ENCODE measurements at places on chromosomes 4 and X.

GRCh38 chr4:8394806-8395205 lies 45.7 kb downstream of the ACOX3 start:
- no peak for DNase-seq

GRCh38 chrX:8851231-8851886 lies 50.2 kb upstream of the FAM9A start:
- no peak for DNase-seq

DNA sequence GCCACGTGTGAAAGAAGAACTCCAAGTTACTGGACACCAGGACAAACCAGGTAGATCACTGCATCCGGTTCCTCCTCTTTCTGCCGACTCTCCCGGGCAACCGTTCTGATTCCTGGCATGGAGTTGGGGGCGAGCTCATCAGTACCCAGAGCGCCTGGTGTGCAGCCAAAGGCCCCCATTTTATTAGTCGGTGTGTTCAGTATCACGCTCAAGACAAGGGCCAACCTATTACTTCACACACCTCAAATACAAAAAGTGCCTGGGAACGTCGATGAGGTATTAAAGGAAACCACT lies 2.8 kb upstream of the CTBP1 start:
- no peak for DNase-seq

DNA sequence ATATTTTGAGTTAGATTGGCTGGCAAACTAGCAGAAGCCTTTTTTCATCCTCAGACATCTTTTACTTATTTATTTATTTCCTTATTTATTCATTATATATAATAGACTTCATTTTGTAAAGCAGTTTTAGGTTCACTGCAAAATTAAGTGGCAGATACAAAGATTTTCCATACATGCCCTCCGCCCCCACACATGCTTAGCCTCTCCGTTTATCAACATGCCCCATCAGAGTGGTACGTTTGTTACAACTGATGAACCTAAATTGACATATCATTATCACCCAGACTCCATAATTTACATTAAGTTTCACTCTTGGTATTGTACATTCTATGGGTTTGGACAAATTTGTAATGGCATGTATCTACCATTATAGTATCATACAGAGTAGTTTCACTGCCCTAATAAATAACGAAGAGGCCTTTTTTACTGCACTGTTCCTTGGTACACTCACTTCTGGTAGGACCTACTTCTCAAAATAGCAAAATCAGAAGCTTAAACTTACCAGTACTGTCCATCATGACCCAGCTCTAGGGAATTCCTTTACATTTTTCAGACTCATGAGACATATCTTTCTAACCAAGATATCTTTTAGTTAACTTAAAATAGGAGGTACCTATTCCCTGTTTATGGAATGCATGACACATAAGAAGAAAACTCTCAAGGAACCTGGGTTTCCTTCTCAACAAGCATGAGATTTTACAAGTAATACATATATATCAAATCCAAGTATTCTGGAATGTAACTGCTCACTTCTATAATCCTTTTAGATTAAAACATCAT lies 4.8 kb upstream of the TMPRSS11B start:
- DNase-seq = no peak

DNA sequence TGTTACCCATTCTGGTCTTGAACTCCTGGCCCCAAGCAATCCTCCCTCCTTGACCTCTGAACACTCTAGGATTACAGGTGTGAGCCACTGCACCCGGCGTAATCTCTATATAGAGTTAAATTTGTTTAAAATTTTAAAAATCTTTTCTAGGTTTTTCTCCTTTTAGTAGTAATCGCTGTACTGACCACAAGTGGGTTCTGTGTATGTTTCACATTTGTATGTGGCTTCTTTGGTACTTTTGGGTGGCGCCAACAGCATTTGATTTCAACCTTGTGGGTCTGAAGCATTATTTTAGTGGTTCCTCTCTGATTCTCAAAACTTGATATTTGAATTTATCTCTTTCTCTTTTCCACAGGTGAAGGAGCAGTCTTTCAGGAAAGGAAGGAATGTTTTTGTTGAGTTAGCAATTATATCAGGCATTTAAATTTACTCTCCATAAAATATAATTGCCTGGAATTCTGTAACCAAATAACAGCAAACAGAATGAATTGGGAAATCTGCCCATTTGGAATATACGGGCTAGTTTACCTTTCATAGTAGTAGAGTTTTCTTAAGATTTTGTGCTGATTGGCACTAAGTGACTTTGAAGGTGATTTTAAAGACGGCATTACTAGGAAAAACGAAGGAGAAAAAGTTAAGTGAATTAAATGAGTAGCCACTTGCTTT lies 29.5 kb downstream of the ARHGAP10 start:
- DNase-seq = no peak

- no peak for DNase-seq
These were observed 44.4 kb downstream of the BBS12 start for GRCh38 chr4:122776916-122777315.

- no peak for DNase-seq
These were observed 374.7 kb downstream of the ANKRD50 start for GRCh38 chr4:124337874-124338273.

GRCh38 chrX:70346418-70347070 lies 56.6 kb downstream of the KIF4A start:
- DNase-seq = no peak

DNA sequence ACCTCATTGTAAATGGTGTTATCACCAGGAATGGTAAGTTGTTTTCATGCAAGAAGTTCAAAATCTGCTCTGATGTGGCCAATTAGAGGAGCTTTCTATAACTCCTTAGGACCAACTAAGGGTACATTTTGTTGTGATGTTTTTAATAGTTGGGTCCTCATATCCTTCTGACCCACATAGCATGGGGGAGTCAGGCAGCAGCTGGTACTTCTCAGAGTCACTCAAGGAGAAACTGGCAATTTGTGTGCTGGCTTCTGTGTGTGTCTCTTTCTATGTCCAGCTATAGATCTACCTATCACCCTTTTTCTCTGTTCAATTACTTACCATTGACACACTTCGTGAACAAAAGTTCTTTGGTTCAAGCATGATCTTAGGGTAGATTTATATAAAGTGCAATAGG lies 194.3 kb upstream of the TENM3 start:
- DNase-seq = no peak

- DNase-seq = no peak
These were observed 570.9 kb downstream of the ADGRL3 start for GRCh38 chr4:61771056-61771455.

GRCh38 chrX:121455890-121456289 lies 408.5 kb downstream of the GLUD2 start:
- no peak for DNase-seq

DNA sequence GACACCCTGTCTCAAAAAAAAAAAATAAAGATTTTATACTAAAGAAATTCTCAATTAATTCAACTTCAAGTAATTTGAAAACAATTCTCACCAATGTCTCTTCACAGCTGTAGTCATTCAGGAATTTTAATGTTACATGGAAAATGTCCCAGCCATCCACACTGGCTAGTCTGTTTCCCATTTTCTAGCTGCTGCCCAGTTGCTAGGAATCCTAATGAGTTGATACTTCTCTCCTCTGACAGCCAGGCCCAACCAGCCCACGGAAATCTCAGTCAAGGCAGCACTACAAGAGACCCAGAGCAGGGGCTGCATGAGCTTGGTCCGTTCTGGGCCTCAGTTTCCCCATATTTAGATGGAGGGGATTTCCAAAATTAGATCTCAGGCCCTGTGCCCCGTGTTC lies 59.1 kb downstream of the CASP3 start:
- DNase-seq = no peak

GRCh38 chr4:57122959-57123358 lies 12.8 kb upstream of the IGFBP7 start:
- no peak for DNase-seq

DNA sequence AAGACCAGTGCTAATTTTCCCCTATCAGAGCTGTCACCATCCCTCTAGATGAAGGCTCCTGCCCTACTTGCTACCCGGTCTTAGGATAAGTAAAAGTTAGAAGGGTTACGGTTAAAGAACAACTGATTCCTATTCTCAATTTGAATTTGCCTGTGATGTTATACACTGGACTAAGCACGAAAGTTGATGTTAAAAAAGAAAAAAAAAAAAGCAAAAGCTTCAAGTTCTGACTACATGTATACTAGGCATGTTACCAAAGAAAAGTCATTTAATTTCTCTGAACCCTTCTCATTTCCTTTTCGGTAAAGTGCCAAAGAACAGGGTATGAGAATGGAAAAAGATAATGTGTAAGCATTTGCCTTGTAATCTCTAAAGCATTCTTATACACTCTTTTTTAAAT lies 1.4 kb upstream of the PPID start:
- DNase-seq = no peak

- no peak for DNase-seq
These were observed 19.4 kb downstream of the SORBS2 start for GRCh38 chr4:185792384-185793115.

- no peak for DNase-seq
These were observed 101.5 kb upstream of the LIMCH1 start for GRCh38 chr4:41436419-41436818.

GRCh38 chr4:169957785-169958184 lies 68.4 kb downstream of the MFAP3L start:
- no peak for DNase-seq

GRCh38 chrX:153688071-153688470 lies 345 bp downstream of the SLC6A8 start:
- no peak for DNase-seq

DNA sequence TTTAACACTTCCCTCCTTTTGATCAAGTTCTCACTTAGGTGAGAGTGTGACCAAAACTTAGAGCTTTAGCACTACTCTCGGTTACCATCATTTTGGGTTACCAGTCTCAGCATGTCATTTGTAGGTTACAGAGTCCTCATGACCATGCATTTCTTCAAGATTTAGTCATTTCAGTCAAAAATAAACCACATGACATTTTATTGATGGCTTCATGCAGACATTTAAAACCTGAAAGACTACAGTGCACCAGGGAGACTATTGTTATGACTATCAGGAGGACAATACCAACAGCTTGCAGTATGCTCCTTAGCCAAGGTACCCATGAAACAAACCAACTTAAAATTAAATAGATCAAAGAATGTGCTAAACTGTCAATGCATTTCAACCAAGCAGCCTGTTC lies 498.1 kb upstream of the FSTL5 start:
- DNase-seq = no peak

DNA sequence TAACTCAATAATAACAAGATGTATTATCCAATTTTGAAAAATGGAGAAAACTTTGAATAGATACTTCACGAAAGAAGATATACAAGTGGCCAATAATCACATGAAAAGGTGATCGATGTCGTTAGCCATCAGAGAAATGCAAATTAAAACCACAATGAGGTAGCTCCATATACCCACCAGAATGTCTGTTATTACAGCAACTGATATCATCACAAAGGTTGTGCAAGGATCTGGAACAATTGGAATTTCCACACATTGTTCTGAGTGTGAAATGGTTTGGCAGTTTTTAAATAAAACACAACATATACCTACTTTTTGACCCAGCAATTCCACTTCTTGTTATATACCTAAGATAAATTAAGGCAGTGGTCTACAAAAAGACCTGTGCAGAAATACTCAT lies 71.7 kb downstream of the IRS4 start:
- DNase-seq = no peak

- no peak for DNase-seq
These were observed 389.1 kb downstream of the NKX6-1 start for GRCh38 chr4:84110040-84110439.

GRCh38 chr4:39569209-39569608 lies 42.0 kb upstream of the UGDH start:
- DNase-seq = no peak

DNA sequence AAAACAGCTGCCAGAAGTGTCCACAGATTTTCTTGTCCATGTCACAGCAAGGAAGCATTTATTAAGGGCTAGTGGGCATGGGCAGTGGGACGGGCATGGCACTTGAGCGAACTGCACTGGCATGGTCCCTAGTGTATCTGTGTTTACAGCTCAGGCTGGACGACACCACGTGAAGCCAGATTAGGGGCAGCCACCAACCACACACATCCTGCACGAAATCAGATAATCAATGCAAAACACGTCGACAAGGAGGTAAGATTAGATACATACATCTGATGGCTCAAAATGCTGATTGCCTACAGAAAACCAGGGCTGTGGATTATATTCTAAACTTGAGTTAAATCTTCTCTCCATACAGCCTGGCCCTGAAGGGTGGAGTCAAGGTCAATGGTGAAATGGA lies 103.8 kb upstream of the ATP6AP2 start:
- no peak for DNase-seq

DNA sequence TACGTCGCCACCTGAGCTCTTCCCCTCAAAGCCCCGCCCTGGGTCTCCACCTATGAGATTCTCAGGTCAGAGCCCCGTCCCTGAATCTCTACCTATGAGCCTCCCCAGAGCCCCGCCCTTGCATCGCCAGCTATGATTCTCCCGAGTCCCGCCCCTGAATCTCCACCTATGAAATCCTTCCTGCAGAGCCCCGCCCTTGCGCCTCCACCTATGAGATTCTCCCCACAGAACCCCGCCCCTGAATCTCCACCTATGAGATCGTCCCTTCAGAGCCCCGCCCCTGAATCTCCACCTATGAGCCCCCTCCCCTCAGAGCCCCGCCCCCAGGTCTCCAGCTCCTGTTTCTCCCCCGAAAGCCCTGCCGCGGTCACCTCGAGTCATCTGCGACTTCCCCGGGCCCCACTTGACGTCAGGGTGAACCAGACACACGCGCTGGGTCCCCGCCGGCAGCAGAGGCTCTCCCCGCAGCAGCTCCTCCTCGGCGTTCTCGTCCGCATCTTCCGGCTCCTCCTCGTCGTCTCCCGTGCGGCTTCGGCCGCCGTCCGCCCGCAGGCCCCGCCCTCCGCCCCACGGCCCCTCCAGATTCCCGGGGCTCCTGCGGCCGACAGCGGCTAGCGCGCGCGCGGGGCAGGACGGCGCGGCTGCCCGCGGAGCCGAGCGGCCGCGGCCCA lies 393 bp downstream of the GTPBP6 start:
- no peak for DNase-seq

- no peak for DNase-seq
These were observed 43.4 kb downstream of the NRK start for GRCh38 chrX:105865709-105866108.

- no peak for DNase-seq
These were observed 208.9 kb downstream of the FAM47A start for GRCh38 chrX:33923262-33923661.

GRCh38 chrX:103311399-103311780 lies 600 bp upstream of the BEX2 start:
- DNase-seq = no peak

DNA sequence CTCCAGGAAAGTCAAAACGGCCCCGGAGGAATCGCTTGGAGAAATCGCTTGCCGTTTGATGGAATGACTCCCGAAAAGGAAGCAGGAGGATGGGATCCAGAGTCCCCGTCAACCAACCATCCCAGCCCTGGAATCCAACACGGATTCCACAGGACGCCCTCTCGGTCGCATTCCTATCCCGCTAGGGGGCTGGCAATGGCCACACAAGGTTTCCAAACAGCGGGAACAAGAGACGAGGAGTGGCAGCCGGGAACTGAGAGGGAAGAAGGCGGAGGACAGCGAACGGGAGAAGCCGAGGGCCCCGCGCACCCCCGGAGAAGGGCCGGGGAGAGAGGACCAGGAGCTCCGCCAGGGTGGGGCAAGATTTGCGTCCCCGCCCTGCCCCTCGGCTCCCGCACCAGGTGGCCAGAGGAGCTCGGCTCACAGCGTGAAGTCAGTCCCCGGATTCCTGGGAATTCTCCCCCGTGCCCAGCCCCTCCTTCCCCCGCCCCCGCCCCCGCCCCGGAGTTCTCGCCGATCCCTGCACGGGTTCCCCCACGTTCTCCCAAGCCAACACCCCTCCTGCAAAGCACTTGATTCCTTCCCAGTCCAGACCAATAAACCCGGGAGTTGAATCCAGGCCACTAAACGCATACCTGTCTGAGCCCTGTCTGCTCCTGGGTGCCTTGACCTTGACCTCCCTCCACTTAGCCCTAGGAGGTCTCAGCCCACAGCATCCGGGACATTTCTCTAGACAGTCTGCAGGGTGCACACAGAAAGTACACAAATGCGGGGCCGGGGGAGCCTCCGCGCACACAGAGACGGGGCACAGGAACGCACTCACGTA lies 1.4 kb downstream of the PDZD4 start:
- no peak for DNase-seq
